Ascending aorta (tissue), 2 donors: ENCODE measurements at places on chromosomes 12 and 14.

DNA sequence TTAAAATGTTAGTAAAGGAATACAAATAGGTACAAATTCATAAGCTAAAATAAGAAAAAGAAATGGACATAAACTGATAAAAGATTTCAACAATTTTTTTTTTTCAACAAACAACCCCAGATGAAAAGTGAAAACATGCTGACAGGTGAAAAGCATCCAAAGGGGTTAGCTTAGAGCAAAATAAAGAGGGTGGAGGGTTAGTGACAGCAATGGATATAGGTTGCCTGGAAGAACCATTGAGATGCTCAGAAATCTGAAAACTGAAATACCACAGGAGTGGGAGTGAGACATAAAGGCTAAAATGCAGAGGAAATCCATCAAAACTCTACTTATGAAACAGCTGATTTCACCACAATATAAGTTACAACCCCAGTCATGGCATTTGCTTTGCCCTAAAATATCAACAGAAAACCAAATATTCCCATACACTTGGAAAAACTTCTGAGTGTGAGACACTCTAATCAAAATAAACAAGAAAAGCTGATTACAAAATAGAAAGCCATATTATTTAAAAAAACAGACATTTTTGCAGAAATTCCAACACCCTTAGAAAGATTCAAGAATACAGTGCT lies 136.3 kb upstream of the PLEKHG7 start:
- no peak for DNase-seq

GRCh38 chr12:120662879-120663278 lies 22.5 kb downstream of the CABP1 start:
- no peak for DNase-seq

- no peak for DNase-seq
Observed at GRCh38 chr12:104951759-104952509, 6.2 kb downstream of the SLC41A2 start.

- no peak for DNase-seq
Observed at GRCh38 chr12:16300122-16300521, 22.6 kb upstream of the SLC15A5 start.

DNA sequence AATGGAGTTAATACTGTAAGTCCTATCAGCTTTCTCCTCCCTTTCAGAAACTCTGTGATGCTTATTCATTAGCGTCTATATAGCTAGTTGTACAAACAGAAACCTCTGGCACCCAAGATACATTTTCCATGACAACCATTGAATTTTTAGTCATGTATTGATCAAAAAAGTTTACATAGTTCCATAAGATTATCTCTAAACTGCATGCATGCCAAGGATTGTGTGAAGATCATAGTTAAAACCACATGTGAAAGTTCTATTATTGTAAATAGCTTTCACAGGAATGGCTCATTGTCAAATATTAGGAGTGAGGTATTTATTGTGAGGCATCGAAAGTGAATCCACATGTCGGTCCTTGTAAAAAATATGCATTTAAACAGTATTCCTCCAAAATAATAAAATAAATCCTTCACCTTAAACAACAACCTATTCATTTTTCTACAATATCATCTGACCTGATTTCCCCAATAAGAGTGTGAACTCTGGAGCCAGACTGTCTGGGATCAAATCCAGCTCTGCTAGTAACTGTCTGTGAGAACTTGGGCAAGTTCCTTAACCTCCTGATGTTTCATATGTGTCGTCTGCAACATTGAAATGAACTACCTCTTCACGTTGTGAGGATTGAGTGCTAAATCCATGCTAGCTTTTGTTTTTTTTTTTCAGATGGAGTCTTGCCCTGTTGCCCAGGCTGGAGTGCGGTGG lies 10.6 kb upstream of the CDKL1 start:
- DNase-seq, result no peak

DNA sequence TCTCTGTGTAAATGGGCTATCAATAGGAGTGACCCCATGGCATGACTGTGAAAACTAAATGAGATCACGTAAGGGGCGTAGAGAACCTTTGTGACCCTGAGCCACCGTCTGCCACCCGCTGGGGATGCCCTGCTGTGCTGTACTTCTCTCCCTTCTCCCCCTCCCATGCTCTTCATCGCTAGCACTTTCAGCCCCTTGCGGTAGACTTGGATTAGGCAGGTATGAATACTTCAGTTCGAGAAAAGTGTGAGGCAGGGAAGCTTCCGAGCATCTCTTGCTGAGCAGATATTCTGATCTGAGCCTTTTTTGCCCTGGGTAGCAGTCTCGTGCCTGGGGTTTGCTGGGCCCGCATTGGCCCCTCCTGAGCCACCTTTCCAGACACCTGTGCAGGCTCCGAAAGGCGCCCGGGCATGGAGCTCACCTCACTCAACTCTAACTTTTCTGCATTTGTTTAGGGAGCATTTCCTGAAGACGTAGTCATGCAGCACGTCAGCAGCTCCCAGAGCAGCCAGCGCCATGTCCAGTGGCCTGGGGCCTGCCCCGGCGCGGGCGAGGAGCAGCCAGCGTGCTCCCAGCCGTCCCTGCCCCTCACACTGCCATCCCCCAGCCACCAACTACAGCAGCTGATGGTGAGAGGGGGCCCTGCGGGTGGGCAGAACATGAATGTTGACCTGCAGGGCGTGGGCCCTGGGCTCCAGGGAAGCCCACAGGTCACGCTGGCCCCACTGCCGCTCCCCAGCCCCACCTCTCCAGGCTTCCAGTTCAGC lies 40.4 kb downstream of the DDX51 start:
- no peak for DNase-seq

- DNase-seq, result no peak
Observed at GRCh38 chr12:11917501-11917900, 153.2 kb upstream of the BCL2L14 start.

- DNase-seq, result no peak
Observed at GRCh38 chr14:56124327-56124726, 6.1 kb downstream of the PELI2 start.

GRCh38 chr14:102544046-102544746 lies 34.6 kb upstream of the ANKRD9 start:
- no peak for DNase-seq

GRCh38 chr12:88083634-88084033 lies 54.4 kb upstream of the C12orf50 start:
- DNase-seq, result no peak

DNA sequence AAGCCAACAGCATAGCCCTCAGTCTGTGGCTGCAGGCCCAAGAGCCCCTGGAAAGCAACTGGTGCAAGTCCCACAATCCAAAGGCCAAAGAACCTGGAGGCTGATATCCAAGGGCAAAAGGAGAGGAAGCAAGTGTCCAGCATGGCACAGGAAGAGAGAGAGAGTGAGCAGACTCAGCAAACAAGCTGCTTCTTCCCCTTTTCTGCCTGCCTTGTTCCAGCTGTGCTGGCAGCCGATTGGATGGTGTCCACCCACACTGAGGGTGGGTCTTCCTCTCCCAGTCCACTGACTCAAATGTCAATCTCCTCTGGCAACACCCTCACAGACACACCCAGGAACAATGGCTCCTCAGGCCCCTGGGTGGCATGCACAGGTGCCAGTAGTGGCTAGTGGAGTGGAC lies 33.5 kb downstream of the SMCO2 start:
- no peak for DNase-seq

DNA sequence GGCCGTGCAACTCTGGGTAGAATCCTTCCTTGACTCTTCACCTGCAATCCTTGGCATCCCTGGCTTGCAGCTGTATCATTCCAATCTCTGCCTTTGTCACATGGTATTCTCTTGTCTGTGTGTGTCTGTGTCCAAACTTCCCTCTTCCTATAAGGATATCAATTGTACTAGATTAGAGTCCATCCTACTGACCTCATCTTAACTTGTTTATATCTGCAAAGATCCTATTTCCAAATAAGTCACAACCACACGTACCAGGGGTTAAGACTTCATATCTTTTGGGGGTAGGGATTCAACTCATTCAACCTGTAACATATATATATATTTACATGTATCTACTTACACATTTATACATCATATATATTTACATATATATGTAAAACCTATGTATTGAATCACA lies 29.6 kb upstream of the RASSF3 start:
- DNase-seq, result no peak
